Amniotic stem cell (primary cell): ENCODE measurements at places on chromosomes 3 and 15.

DNA sequence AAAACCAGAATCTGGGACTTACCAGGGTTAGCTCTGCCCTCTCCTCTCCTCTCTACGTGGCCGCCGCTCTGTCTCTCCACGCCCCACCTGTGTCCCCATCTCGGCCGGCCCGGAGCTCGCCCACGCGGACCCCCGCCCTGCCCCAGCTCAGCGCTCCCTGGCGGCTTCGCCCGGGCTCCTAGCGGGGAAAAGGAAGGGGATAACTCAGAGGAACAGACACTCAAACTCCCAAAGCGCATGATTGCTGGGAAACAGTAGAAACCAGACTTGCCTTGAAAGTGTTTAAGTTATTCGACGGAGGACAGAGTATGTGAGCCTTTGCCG lies 5.4 kb downstream of the ISL2 start:
- no peak for DNase-seq

- DNase-seq: no peak
These were observed 2.2 kb downstream of the FOXB1 start for GRCh38 chr15:60006203-60006862.

GRCh38 chr3:118116991-118117390 lies 917.7 kb downstream of the IGSF11 start:
- no peak for DNase-seq

DNA sequence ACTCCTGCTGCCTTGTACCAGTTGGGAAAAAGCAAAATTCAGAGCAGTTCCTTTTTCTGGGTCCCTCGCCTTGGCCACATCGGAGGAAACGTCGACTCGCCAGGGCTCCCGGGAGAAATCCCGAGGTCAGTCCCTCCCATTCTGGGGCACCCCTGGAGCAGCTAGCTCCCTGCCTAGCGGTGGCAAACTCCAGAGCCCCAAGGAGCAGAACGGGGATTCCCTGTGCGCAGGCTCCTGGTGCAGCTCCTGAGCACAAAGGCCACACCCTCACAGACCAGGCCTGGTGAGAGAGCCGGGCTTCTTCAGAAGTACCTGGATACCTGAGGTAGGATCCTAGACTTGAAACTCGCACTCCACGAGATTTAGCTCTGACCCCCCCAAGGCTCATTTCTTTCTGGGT lies 2.6 kb downstream of the LRRC3B start:
- DNase-seq: no peak

GRCh38 chr3:88149509-88150362 lies at the start of gene C3orf38:
C3orf38 (plus strand) TSS chr3:88149959; CDS start chr3:88150053, 94 bp downstream.
- peak; percentile 76 for DNase-seq

DNA sequence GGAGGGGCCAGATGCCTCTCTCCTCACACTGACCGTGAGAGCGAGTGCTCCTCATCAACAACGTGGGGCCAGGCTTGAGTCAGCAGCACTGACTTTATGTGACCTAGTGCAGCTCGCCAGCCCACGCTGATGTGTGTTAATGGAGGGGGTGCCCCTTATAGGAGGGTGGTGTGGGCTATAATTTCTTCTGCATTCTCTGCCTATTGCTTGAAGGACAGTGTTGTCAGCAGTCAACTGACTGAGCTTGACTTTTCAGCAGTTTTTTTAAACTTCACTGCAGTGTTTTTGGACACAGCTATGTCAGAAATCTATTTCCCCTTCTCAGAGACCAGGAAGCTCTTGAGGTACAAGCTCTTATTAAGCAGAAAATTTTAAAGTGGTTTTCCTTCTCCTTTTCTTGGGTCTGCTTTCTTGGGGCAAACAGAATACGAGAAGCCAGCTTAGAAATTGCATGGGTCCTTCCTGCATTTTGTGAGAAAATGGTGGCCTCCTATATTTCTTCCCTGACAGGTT lies 304.8 kb upstream of the CTDSPL start:
- DNase-seq: no peak

- no peak for DNase-seq
These were observed 5.8 kb downstream of the TRA2B start for GRCh38 chr3:185931777-185932612.

- DNase-seq: no peak
These were observed 175.0 kb upstream of the MCTP2 start for GRCh38 chr15:94056314-94056713.

DNA sequence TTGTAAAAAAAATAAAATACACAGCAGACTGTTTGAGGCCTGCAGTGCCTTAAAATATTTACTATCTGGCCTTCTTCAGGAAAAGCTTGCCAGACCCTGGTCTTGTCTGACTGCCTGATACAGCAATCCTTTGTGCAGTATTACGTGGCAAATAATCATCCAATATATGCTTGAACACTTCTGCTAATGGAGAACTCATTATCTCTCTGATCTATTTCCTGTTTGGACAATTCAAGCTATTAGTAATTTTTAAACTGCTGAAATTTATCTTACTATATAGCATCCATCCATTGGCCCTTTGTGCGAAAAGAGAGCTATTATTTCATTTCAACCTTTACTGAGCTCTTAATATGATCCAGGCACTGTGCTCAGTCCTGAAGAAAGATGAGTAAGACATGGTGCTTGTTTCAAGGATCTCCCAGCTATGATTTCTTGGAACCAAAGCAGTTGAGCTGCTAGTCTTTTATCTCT lies 15.9 kb downstream of the ATG7 start:
- DNase-seq: no peak

DNA sequence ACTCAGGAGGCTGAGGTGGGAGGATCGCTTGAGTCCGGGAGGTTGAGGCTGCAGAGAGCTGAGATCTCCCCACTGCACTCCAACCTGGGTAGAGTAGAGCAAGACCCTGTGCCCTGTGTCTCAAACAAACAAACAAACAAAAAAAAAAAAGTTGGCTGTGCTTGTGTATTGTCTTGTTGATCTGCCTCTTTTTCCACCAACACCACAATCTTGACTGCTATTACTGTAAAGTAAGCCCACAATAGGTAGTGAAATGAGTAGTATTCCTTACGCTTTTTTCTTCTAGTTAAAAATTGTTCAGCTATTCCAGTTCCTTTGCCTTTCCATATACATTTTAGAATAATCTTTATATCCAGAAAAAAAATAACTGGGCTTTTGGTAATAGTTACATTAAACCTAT lies 35.5 kb downstream of the PTH1R start:
- DNase-seq: no peak

GRCh38 chr3:48456456-48456855 lies 9.9 kb downstream of the ATRIP start:
- DNase-seq: no peak

DNA sequence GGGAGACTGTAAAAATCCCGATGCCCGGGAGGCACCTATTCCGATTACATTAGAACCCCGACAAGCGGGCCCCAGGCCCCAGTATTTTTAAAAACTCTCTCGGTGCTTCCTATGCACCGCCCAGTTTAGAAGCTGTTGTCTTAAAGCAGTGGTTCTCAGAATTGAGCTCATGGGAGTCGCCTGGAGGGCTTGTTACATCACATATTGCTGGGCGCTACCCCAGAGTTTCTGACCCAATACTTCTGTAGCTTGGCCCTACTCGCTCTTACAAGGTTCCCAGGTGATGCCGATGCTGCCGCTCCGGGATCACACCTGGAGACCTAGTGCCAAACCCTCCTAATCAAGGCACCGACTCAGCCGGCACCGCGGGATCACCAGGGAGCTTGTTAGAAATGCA lies 35.2 kb downstream of the CPN2 start:
- no peak for DNase-seq

DNA sequence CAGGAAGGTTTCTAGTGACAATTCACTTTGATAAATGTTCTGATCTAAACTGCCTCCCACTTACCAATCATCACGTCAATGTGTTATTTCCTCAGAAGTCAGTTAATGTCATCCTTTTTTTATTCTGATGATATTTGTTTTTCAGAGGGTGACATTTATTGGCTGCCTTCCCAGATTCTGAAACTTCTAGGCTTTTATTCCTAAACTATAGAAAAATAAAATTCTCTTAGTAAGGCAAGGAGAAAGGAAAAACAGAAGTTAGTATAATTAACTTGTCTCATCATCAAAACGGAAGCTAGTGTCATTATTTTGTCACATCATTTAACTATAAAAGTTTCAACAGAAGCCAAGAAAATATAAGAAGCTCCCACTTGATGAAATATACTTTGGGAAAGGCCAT lies 100.0 kb upstream of the C3orf80 start:
- no peak for DNase-seq

DNA sequence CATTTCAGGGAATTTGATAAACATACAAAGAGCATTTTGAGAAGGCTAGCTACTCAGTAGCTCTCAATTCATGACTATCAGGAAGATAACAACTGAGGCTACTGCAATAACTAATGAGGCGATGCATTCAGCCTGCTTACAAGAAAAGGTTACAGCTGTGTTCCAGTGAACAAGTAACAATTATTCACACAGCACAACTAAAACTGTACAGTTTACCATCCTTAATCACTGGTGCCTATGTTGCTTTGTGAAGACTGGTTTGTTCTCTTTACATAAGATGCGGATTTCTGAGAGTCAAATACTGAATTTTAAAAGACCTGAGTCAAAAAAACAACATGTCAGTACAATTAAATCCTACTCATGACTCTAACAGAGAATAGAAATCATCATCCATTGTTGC lies 526.3 kb downstream of the OTOL1 start:
- DNase-seq: no peak

DNA sequence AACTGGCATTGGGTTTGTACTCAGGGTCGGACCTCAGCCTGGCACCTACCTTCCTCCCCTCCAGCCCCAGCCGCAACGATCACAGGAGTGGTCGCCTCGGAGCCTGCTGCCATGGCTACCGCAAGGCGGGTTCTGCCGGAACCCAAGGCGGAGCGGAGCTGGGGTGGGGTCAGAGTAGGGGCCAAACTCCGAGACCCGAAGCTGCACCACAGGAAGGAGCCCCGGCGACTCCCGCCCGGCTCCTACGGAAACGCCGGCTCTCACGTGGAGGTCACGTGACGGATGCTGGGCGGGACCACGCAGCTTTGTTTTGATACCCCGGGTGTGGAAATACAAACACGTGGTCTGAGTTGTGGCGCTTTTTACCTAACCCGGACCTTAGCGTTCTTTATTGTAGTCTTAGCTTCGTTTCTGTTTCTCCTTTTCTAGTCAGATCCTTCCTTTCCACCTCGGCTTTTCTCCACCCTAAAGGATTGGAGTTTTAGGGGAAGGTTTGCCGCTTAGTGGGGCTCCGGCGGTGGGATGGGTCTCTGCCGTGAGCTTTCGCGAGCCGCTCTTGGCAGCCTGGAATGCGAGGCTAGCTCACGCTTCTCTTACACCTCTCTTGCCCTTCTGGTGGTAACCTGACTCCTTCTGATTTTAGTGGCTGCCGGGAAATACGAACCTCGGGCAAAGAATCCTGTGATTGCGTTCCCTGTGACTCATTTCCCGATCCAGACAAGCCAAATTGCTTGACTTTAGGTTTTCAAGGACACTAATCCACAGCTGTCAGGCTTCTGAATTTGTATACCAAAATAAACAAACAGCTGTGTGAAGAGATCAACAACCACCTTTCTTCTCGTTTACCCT lies at the start of gene HSPBAP1:
HSPBAP1 (minus strand) TSS at position 264 of the 849 bp plus-strand sequence; CDS start at position 113, 151 bp downstream.
- DNase-seq: no peak

DNA sequence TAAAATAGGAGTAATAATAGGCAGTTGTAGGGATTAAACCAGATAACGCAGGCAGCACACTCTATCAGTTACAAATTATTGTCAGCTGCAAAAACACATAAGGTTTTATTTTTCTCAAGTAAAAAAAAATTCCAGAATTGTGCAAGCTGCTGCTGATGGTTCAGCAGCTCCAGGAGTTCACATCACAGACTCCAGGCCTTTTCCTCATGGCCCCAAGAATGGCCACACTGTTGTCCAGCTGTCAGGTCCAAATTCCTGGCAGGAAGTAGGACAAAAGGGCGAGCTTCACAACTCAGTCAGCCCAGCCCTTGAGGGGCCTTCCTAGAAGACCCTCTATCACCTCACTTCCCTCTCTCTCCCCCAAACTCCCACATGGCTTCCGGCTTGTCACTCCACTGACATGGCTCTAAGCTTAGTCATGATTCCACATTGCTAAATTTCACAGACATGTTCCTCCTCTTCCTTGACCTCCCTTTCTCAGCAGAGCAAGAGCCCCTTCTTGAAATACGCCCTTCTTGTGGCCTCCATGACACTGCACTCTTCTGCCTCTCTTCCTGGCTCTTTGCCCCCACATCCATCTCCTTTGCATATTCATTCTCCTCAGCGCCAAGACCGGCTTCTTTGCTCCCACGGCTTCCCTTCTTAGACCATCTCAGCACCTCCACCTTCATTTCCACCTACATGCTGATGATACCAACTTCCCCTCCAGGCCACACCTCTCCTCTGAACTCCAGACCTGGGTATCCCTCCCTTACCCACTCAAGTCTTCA lies 27.4 kb upstream of the FAM174B start:
- DNase-seq: no peak

DNA sequence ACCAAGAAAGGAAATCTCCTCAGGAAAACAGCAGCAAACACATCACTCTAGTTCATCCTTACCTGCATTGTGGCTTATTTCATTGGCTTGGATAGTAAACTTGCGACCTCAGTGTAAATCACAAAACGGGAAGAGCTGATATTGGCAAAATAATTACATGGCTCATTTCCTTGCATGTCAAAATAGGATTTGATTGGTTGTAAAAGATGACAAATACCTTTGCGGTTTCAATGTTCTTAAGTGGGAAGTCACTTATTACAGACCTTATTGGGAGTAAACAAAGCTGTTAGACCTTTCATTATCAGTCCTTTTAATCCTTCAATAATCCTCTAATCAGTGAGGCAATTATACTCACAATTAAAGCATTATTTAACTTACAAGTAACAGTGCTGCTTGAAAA lies 590.6 kb downstream of the MAGI1 start:
- DNase-seq: no peak

DNA sequence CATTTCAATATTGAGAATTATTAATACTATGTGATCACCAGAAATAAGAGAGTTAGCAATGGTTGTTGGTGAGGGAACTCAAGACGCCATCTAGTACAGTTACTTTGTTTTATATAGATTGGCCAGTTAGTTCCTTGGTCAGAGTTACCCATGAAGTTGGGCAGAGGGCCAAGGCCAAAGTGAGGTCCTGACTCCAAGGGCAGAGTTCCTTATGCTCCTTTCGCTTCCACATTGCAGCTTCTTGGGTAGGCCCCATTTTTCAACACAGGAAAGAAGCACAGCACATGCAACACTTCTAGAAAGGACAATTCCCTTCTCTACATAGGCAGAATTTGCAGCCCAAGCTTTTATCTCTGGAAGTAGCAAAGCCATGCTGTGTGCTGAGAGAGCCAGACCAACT lies 178.6 kb downstream of the KCNAB1 start:
- no peak for DNase-seq

GRCh38 chr15:39907216-39907615 lies 12.8 kb downstream of the GPR176 start:
- DNase-seq: no peak

DNA sequence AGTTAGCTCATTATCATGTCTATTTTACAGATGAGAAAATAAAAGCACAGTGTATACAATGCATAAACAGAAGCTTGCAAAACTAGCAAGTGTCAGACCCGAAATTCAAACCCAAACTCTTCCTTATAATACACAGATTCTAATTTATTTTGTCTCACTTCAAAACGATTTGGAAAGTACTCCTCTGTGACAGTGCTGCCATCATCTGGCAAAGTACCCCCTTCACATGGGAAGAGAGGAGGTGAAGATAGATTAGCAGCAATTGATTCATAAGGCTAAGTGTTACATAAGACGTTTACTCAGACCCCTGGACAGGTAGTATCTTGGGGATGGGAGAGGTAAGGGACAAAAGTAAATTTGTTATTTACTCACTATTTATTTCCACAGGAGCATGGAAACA lies 744.0 kb upstream of the SGO1 start:
- DNase-seq: no peak

GRCh38 chr15:62453375-62453774 lies 288.3 kb upstream of the C2CD4B start:
- DNase-seq: no peak
